ENCODE measurements at places on chromosomes 2 and 18. TPM values are rescaled to one million over a fixed set of nuclear protein-coding genes. Genes with fewer than 3 reads are reported as not detected.

The CCBE1 gene
- 34.4 TPM for total RNA-seq

- no peak for DNase-seq
These were observed 149.2 kb upstream of the NCK2 start for GRCh38 chr2:105595536-105595935.

GRCh38 chr2:200757399-200757798 is 54.3 kb upstream of the BZW1 start:
- DNase-seq: no peak

DNA sequence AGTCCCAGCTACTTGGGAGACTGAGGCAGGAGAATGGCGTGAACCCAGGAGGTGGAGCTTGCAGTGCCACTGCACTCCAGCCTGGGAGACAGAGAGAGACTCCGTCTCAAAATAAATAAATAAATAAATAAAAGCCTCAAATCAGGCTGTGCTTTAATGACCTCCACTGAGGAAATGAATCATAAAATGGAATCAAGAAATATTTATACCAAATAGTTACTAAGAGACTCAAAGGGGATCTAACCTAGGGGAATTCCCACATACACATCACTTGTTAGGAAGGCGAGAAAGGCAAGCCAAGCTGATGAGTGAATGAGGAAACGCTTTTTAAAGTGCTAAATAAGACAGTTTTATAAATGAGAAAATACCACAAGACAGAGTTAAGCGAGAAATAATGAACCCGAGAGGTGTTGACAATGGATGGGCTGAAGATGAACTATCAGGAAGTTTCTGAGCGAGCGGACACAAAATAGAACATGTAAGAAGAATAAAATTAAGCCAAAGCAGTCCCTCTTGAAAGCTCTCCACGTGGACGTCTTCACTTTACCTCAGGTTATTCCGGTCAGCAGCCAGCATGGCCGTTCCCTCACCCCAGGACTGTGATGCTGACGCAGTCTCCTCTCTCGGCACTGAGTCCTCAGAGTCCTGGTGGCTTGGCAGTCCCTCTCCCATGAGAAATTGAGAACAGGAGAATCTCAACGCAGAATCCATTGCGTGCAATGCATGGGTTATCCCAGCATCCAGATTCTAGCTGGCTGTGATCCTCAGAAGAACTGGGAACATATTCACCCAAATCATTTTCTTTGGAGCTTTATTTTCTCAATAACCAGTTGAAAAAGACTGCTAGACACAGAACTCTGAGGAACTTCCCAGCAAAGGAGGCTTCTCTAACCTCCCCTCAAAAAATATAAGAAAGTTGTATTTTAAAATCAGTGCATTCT is 22.3 kb downstream of the PXDN start:
- no peak for DNase-seq

- DNase-seq: no peak
These were observed 200.4 kb downstream of the MREG start for GRCh38 chr2:215812966-215813365.

GRCh38 chr2:44543773-44544725 is 182.3 kb downstream of the CAMKMT start:
- no peak for DNase-seq

The BBS5 gene
- total RNA-seq: 6.2 TPM

The TYMS gene
- 25.9 TPM for total RNA-seq

Measured in left lung (tissue), 14 donors.